Muscle of back (tissue), 13 donors: ENCODE measurements at places on chromosomes 5 and 9.
A peak's percentile ranks its signal among the peaks of the same experiment; 100 is the strongest.

DNA sequence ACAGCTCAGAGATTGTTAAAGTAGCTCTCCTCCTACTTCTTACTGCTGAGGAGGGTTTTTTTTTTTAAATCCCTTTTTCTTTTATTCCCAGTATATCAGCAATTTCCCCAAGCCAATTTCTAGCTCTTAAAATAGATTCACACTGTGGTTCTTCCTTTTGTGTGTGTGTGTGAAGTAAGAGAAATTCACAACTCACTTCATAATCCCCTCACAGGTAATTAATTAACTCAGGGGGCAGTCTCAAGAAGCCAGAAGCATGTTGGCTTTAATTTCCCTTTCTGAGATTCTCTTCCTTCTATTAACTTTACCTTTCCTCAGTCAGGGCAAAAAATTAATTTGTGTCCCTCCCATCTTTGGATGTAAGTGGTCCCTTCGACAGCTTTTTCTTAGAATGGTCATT is 71.0 kb upstream of the HMHB1 start:
- DNase-seq: no peak

- no peak for DNase-seq
Observed at GRCh38 chr9:38065369-38066075, 3.5 kb downstream of the SHB start.

DNA sequence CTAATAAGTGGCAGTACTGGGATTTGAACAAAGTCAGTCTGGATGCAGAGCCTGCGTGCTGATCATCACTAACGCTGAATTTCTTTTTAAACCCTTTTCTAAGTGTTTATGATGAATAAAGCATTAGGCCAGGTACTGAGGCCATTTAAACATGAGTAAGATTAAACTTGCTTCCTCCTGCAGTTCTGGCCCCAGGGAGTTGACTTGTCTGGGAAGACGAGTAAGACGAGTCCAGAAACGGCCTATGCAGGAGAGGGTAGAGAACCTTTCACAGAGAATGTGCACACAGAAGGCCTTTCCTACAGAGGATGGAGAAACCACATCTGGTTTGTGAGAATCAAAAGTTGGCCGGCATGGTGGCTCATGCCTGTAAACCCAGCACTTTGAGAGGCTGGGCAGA is 42.9 kb downstream of the SPRY4 start:
- DNase-seq: no peak

- DNase-seq: no peak
Observed at GRCh38 chr9:137178201-137178938, 6.5 kb upstream of the TMEM210 start.

GRCh38 chr5:122591828-122592227 is 183.1 kb upstream of the SNX2 start:
- DNase-seq: no peak

- no peak for DNase-seq
Observed at GRCh38 chr5:1659100-1659981, 135.6 kb upstream of the LPCAT1 start.

DNA sequence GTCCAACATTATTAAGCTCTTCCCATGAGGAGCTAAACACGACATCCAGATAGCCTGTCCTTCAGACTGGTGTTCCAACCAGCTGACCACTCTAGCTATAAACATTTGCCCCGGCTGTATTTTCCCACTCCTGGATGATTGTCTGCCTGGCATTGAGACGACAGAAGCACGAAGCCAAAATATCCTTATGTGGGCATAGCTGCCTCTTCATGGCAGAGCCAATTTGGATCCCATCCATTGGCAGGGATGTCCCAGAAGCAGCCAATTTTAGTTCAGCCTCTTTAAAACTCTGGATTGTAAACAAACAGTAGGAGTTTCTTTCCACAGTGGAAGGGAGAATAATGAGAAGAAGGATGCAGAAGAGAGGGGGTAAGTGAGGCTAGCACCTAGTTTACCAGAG is 507.6 kb downstream of the CETN3 start:
- DNase-seq: peak; percentile 54
